Cerebellar cortex (tissue), 1 donor: ENCODE measurements at places on chromosomes 4 and X.

GRCh38 chrX:151821226-151821625, 86.7 kb downstream of the CNGA2 start:
- no peak for DNase-seq

- peak; percentile 42 for DNase-seq
Measured at GRCh38 chrX:153537526-153538295, 20.3 kb downstream of the ATP2B3 start.

DNA sequence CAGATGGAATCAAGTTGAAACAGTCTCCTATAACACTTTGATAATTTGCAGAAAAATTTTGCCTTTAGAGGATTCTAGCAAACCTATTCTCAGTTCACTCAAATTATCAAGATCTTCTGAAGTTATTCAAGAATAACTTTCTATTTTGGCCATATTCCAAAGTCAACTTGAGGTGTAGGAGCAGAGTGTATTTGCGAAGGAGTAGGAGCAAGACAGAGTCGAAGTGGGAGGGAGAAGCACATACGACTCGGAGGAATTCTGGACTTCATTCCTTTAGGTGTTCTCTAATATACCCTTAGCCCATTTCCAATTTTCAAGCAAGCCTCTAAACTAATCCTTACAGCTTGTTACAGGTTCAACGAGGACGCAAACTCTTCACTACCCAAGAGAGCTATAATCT, 252.9 kb downstream of the GPM6A start:
- DNase-seq: no peak

GRCh38 chr4:123018396-123018775, 96.0 kb upstream of the NUDT6 start:
- no peak for DNase-seq

- DNase-seq: no peak
Measured at GRCh38 chrX:1150569-1151347, 61.7 kb downstream of the CRLF2 start.

DNA sequence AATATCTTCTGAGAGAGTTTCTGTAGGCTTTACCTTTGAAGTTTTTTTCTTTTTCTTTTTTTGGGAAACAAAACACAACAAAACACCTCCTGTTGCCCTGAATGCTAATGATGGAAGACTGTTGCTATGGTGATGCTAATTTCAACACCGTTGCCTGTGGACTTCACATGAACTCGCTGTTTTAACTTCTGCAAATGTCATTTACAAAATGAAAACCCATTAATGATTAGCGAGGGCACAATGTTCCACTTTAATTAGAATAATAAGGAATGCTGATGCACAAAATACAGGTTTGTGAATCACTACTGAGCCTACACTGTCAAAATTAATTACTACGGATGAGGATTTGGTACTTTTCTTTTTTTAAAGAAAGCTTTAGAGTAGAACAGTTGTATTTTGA, 227.1 kb upstream of the FTHL17 start:
- peak; percentile 20 for DNase-seq

DNA sequence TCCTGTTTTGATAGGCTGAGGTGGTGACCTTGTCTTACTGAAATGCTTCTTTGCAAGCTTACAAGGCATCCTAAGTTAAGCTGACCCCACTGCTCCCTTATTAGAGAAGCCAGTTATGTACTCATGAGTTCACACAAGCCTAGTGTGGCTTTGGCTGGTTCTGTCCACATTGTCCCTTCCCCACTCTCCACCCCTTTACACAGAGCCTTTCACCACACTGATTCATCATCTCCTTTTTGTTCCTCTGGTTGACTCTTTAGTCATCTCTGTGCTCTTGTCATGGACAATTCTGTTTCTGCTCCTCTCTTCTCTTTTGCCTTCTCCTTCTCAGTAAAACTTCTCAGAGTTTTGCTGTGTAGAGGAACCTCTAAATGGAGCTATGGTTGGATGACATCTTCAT, 4.9 kb downstream of the CHRNA9 start:
- DNase-seq: no peak

DNA sequence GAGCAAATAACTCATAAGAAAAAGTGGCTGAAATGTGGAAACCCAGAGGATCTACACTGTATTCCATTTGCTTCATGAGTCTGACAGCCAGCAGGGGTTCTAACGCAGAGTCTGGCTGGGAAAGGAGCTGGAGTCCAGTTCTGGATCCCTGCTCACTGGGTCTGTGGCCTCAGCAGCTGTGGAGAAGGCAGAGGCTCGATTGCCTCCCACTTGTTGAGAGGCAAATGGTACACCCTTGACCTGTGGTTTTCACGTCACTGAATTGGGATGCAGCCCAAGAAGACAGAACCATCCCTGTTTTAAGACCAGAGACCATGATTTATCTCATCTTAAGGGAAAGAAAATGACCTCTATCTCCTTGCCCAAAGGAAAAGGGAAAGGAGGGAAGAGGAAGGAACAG, 147.0 kb upstream of the NOCT start:
- no peak for DNase-seq

DNA sequence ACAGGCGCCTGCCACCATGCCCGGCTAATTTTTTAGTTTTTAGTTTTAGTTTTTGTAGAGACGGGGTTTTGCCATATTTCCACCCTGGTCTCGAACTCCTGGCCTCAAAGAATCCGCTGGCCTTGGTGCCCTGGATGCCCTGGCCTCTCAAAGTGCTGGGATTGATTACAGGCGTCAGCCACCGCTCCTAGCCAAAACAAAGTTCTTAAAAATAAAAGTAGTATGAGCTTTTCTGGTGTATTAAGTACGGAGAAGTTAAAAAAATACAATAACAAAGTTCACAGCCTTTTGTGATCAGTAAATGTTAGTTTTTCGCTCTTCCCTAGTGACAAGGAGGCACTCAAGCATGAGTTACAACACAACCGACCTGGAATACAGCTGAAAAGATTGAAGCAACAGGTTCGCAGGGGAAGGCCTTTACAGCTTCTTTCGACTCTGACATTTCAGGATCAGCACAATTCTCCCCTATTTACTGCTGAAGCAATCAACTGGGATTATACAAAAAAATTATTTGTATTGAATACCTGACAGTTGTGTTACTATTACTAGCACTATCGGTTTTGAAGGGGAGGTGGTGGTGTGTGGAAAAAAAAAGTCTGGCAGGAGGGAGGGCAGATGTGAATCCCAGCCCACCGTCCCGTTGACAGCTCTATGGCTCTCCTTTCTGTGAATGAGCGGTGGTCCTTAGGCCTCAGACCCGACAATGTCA, 893 bp upstream of the METAP1 start:
- no peak for DNase-seq

- DNase-seq: no peak
Measured at GRCh38 chr4:152417673-152418072, 118.2 kb downstream of the FBXW7 start.

DNA sequence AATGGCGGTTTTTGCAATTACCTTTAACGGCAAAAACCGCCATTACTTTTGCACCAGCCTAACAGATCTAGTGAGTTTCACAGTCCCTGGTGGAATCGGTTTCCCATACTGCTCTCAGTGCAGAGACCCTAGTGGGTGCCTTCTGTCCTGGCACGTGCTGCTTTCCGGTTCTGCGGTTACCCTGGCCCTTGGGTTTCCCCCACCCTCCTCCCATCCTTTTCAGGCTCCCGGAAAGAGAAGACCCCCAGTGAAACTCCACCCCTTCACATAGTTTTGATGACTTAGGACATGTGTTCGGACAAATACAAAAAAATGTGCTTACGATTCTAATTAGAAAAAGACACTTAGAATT, 36.9 kb downstream of the NLGN3 start:
- no peak for DNase-seq

GRCh38 chr4:174340714-174341113, 57.0 kb downstream of the CEP44 start:
- DNase-seq: no peak

- DNase-seq: no peak
Measured at GRCh38 chr4:141306331-141306730, 85.6 kb downstream of the ZNF330 start.

DNA sequence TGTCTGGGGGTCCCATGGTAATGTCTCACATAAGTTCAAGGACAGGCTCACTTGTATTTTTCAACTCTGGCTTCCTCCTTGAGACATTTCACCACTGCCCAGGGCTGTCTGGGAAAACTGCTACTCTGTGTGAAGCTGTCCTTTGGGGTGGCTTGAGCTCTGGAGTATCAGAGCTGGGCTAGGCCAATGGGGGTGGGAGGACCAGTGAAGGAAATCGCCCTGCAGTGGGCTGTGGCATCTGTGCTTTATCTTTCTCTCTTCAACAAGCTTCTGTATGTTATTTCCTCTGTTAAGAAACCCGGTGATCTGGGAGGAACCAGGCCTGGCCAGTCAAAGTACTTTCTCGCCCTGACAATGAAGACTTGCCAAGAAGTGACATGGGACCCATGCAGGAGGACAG, 87.4 kb downstream of the SMIM20 start:
- DNase-seq: no peak

DNA sequence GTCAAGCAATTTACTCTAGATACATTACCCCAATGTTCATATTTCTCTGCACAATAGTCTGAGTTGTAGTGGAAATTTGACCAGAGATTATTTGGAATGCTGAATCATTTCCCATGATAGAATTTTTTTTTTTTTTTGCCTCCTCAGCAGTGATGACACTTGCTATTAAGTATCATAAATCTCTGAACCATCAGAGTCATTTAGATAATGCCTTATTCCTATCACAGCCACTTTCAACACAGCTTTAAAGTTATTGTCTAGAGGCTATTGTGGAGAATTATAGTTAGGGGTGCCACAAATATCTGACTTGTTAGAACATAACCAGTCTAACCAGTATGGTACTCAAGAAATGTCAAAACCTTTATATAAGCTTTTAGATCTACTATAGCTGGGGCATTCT, 79.8 kb downstream of the LCORL start:
- DNase-seq: no peak

- no peak for DNase-seq
Measured at GRCh38 chr4:157294575-157294974, 74.0 kb downstream of the GRIA2 start.

DNA sequence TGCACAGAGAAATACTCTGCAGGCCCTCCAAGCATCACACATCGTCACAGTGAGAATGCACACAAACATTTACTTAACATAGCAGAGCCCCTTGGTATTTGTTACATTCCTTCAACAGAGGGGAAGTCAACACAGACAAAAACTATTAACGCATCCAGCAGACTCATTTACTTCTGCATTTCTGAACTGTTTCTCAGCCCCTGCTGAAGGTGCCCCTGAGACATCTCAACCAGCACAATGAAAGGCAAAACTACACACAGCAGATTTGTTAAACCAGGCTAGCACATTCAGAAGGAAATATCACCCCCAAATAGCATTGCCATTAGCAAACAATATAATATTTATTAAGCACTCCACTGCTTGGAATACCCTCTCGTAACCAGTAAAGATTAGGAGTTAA, 367.0 kb downstream of the RAB28 start:
- no peak for DNase-seq

DNA sequence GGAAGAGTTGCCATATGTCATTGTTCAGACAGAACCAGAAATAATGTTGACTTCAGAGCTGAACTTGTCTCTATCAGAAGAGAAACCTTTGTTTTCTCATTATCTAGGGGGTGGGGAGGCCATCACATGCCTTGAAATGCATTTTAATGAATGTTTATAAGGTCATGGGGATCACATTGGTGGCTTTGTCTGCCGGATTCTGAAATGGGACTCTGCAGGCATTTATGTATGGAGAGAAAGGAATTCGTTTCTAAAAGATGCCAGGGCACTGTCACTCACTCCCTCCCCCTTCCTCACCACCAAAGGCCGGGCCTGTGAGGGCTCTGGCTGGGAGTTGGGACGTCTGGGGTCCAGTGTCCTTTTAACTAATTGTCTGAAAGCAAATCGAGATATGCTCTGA, 102.2 kb downstream of the MAMLD1 start:
- DNase-seq: no peak

- DNase-seq: no peak
Measured at GRCh38 chrX:9882669-9883446, 84.3 kb upstream of the CLDN34 start.

GRCh38 chr4:1408418-1408817, 2.2 kb upstream of the NKX1-1 start:
- DNase-seq: no peak

GRCh38 chr4:65589331-65589730, 81.0 kb downstream of the EPHA5 start:
- DNase-seq: no peak
